Airway epithelial cell (primary cell): ENCODE measurements at places on chromosomes 2 and 18. TPM values are rescaled to one million over a fixed set of nuclear protein-coding genes. Genes with fewer than 3 reads are reported as not detected.

Gene DHRS9
- total RNA-seq: 34.2 and 50.4 TPM in 2 replicates

Gene NAT8
- total RNA-seq: not detected in 2 replicates

Gene STON1
- total RNA-seq: 0.05 and 0.56 TPM in 2 replicates

Gene POTEF
- total RNA-seq: not detected in 2 replicates

Gene ANKRD30B
- not detected in 2 replicates for total RNA-seq

Gene SCN1A
- total RNA-seq: not detected in 2 replicates

Gene UGT1A5
- 3.2 TPM in 1 of 2 replicates, not detected in the other for total RNA-seq

Gene PLEK
- total RNA-seq: 0.05 TPM in 1 of 2 replicates, not detected in the other

Gene EMX1
- total RNA-seq: not detected in 2 replicates

Gene GCG
- total RNA-seq: not detected in 2 replicates

Gene TLX2
- not detected in 2 replicates for total RNA-seq

Gene ANKRD62
- total RNA-seq: not detected in 2 replicates

Gene ABCG8
- not detected in 2 replicates for total RNA-seq

Gene CASP10
- 3.8 and 5.6 TPM in 2 replicates for total RNA-seq

Gene PKP4
- 20.2 and 32.1 TPM in 2 replicates for total RNA-seq

Gene SETBP1
- 4.0 and 5.3 TPM in 2 replicates for total RNA-seq

Gene OBSL1
- total RNA-seq: 35.3 and 35.9 TPM in 2 replicates

Gene ANKRD36
- 4.5 and 5.0 TPM in 2 replicates for total RNA-seq

Gene SDC1
- 909 and 1,110 TPM in 2 replicates for total RNA-seq

Gene FOXD4L1
- total RNA-seq: 0.05 TPM in 1 of 2 replicates, not detected in the other

Gene COL4A3
- total RNA-seq: not detected in 2 replicates

Gene SCN3A
- total RNA-seq: not detected in 2 replicates

Gene MERTK
- 2.3 and 2.8 TPM in 2 replicates for total RNA-seq
